HS-5 (cell line): ENCODE measurements at places on chromosomes 5 and 9.

DNA sequence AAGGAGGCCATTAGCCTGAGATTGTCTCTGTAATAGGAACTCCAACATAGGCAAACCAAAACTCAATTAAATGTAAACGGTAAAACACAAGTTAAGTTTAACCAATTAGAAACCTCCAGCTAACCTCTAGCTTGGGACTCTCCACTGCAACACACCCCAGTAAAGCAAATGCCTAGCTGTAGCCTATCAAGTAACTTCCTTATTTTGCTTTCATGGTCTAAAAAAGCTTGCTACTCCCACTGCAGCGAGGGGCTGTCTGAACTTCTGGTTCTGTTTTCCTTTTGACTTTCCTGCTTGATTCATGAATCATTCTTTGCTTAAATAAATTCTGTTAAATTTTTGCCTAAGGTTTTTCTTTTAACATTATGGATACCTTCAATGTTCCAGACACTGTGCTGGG, 24.4 kb upstream of the C5orf46 start:
- DNase-seq: no peak

DNA sequence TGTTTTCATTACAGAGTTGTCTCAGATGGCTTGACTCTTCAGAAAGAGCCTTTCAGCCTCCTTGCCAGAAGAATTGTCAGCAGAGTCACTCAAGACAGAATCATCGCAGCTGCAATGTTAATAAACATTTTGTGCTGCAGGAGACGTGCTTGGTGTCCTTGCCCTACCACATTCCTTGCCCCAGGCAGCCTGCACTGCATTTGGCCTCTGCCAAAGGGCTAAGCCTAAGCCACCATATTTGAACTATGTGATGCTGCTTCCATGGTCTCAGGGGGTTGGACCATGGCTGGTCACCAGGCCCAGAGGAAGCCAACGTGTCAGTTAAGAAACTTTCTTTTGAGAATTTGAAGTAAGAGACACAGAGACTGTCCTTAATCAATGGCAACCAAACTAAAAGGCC, 145.4 kb downstream of the ACTL7B start:
- no peak for DNase-seq

DNA sequence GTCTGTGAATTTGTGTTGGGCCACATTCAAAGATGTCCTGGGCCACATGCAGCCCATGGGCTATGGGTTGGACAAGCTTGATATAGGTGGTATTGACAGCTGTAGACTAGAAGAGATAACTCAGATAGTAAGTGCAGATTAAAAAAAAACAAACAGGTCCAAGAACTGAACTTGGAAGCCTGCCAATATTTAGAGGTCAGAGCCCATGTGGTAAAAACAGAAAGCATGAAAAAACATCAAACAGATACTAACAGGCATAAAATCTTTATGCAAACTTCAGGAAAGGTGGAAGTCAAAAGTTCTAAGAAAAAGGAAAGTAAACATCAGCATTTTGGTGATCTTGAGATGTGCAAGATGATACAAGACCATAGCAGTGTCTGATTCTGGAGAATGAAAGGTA, 155.1 kb upstream of the NR4A3 start:
- no peak for DNase-seq

DNA sequence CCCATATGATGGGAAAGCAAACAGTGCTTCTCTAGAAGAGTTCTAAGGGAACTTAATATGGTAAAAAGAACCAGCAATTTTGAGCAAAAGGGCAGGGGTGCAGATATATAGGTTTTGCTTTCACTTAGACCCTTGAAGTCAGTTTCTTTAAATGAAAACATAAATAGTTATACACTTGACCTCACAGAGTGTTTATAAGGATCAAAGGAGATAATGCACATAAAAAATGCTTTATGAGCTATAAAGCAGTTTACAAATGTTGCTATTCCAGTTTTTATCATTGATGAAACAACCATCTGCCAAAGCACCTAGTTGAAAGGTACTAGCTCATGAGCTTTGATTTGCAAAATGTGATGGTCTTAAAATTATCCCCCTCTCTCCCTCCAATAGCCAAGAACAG, 45.7 kb downstream of the ITGA2 start:
- no peak for DNase-seq

DNA sequence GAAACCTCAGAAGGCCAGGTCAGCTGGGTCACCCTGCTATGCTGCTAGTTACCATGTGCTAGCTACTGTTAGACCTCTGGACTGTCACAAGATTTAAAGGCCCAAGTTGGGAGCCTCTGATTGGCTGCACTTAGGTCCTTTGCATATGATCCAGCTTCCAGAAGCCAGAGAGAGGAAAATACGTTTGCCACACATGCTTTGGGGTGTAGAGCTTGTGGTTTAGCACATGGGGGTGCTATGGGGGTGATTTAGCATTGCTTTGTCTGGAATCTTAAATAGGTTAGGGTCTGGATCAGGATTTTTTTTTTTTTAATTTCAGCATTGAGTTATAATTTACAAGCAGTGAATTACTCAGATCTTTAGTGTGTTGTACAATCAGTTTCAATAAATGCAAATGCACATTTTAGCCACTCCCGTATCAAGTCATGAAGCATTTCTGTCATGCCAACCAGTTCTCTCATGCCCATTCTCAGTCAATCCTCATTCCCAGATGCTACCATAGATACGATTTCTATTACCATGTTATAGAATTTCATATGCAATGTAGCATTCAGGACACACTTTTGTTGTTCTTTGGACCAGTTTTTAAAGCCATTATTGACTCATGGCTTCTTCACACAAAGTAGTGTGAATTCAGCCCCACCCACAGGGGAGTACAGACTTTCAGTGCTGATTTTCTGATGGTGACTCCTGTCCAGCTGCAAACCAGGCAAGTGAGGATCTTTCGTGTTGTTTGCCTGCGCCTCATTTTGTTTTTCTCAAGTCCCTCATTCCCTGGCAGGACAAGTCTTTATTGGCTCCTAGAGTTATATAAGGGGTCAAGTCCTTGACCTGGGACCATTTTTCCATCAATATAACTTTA, 250.4 kb downstream of the LRRC70 start:
- no peak for DNase-seq

GRCh38 chr5:143929486-143929885, 117.5 kb downstream of the HMHB1 start:
- no peak for DNase-seq

DNA sequence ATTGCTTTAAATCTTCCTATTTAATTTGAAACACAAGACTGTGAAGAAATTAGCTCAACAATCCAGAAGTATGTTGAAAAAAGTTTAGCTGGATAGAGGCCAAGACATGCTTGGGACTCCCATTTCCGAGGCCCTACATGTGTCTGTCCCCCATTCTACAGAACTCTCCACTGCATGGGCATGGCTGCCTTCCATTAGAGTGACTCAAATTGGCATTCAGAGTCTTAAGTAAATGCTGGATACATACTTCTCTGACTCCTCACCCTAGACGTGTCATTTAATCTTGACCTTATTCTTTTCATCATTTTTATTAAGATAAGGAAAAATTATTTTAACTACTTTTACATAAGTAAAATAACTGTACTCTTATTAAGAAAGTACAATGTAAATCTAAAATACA, 530.4 kb upstream of the CDH9 start:
- peak; percentile 63 for DNase-seq

GRCh38 chr5:128121651-128122050, 38.1 kb downstream of the SLC12A2 start:
- DNase-seq: no peak

DNA sequence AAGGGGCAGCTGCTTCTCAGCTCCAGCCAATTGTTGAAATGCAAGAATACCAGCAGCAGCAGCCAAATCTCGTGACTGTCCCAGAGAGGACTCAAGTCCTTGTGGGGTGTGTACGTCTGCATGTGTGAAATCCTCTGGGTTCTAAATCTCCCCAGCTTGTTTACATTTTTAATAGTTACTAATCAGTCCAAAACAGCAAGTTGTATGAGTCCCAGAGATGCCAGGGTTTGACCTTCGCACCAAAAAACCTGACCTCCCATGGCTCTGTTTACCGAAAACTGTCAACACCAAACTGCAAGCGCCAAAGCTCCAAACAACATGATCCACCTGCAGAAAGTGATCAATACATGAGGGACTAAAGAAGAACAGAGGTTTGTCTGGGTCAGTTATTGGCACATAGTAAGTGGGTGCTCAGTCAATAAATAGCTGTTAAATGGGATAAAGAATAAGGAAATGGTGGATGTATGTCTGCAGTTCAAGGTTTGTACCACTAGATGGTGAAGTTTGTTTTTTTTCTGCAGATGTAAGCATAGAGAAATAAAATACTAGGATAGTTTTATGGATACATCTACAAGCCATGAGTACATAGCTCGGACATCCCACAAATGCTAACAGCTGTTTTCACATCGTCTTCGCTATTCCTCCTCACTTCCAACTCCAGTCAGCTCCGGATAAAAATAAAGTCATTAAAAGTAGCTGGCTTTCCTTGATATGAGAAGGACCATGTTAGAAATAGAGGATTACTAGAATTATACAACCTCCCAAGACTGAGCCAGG, 85.3 kb upstream of the ADRB2 start:
- DNase-seq: peak; percentile 59

DNA sequence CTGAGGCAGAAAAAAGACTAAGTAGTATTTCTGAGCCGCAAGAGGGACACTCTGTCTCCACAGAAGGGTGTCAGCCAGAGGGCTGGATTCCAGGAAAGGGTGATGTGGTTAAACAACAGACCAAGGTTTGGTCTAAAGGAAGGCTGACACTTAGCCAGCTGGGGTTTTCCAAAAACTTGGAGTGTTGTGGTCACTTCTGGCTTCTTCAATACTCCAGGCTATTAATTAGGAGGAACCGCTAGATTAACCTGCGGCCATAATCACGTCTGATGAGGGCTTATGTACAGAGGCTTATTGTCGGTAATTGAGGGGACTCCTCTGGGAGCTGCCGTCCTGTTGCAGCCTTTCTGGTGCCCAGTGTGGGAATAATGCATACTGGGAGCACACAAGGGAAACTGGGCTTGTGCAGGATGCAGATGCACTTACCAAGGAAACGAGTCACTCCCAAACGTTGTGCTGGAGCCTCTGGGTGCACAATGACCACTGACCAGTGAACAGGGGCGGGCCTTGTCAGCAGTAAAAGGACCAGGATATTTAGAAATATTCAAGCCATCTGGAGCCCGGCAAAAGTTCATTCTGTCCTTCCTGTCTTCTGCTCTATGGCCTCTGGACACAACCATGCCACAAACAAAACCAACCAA, 70.2 kb upstream of the TUT7 start:
- no peak for DNase-seq

GRCh38 chr5:68074633-68075032, 140.9 kb upstream of the PIK3R1 start:
- no peak for DNase-seq

- no peak for DNase-seq
Measured at GRCh38 chr5:171391996-171392577, 4.4 kb downstream of the NPM1 start.

DNA sequence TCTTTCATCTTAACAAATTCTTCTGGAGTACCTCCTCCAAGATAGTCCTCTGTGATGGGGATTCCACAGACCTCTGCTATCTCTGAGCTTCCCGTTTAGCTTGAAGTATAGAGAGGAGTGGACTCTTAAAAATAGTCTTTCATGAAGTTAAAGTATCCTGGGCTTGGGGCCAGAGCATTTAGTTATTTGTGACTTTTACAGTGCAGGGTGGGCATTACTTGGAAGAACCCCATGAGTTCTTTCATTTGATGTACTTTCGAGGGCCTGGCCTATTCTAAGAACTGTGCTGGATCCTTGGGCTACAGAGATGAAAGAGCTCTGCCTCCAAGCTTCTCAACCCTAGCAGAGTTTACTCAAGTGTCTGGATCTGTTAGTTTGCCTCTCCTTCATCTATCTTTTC, 131.5 kb downstream of the ZSWIM6 start:
- DNase-seq: no peak

DNA sequence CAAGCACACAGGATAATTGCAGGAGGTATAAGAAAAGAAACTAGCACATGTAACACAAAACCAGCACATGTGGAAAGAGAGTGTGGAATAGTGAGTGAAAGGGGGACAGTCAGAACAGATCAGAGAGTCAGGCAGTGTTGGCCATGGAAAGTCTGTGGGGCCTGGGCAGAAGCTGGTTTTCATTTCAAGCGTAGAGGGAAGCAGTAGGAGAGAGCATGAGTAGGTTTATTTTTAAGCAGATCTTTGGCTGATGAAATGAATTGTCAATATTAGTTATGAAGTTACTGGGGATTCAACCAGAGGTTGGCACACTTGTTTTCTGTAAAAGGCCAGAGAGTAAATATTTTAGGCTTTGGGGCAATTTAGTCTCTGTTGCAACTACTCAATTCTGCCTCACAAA, 283.1 kb downstream of the SMARCA2 start:
- DNase-seq: no peak

DNA sequence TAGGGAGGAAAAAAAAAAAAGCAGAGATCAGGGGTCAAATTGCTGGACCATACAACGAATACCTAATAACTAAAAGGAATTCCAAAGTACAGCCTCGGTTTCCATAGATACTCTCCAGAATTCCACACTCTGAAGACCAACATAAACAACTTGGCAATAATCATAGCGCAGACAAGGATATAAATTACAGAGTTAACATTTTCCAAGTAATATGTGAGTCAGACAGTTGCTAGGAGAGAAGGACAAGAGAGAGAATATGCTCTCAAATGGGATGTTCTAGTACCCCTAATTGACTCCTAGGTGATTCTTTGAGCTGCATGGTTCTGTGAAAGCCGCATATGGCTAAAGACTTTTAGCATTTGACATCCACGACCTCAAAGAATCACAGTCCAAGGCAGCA, 165.2 kb downstream of the FRMD3 start:
- no peak for DNase-seq

DNA sequence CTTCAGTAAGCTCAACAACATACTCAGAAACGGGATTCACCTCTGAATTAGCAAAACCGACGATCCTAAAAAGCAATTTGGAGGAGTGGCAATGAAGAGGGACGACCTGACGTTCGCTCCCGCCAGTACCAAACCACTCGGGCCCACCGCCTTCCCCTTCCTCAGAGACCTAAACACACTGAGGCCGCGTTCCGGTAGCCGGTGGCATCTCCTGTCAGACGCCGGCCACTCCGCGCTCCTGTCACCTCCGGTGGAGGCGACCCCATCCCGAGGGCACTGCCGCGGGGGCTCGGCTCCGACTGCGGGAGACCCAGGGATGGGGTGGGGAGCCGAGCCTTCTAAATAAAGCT, 617 bp downstream of the PPP6C start:
- DNase-seq: no peak

DNA sequence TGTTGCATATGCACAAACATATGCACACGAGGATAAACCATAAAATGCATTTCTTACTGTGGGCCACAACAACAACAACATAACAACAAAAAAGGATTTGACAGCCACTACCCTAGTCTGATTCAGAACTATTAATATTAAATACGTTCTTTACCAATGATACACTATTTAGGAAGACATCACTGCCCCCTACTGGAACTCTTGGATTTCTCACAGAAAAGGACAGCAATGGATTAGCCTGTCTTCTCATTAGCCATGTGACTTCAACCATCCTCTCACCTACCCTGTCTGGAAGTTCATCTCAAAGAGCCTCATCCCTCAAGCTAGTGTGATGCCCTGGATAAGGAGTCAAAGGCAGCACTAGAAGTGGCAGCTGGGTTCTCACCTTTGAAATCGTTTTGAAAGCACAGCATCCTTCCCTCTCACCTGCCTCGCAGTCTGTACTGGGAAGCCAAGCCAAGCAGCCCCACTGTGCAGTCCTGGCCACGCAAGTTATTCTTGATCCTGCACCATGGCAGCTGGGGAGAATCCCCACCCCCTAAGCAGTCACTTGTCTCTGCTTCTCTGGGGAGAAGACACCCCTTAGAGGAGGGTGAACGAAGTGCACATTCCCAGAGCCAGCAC, 64.6 kb downstream of the SH3TC2 start:
- no peak for DNase-seq

GRCh38 chr5:112653638-112654205, 84.0 kb upstream of the APC start:
- DNase-seq: no peak
